ENCODE measurements at places on chromosomes 5 and 9. TPM values are rescaled to one million over a fixed set of nuclear protein-coding genes. Genes with fewer than 3 reads are reported as not detected.

Gene ZNF618
- 15.2 TPM for total RNA-seq

Gene APBA1
- 2.1 TPM for total RNA-seq

Gene OTULIN
- total RNA-seq = 31.2 TPM

Gene DOCK8
- not detected for total RNA-seq

- peaks cover 4% of the 10 kb centered on the region for H3K36me3 ChIP-seq
- DNase-seq = no peak
- no peaks in the 10 kb centered on the region for H3K4me1 ChIP-seq
- no peak overlapping the region for H3K27ac ChIP-seq
- H3K4me3 ChIP-seq = no peak overlapping the region
Observed at GRCh38 chr9:136856079-136856476, 3.9 kb downstream of the MAMDC4 start.

DNA sequence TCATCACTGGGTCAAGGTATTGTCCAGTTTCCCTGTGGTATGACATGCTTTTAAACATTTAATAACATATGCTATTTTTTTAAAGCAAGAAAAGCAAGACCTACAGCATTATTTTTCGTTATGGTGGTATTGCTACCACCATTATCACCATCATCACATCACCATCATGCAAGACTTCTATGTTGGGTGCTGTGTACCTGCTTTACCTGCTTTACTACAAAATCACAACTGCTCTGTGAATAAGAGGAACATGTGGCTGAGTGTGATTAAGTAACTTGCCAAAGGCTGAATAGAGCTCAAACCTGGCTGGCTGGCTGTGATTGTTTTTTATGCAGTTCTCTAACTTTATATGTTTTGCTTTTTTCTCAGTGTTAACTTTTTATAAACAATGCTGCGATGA is 140.8 kb upstream of the CLINT1 start:
- DNase-seq = no peak
- H3K27me3 ChIP-seq = no peaks in the 10 kb centered on the region
- no peaks in the 10 kb centered on the region for H3K4me1 ChIP-seq

DNA sequence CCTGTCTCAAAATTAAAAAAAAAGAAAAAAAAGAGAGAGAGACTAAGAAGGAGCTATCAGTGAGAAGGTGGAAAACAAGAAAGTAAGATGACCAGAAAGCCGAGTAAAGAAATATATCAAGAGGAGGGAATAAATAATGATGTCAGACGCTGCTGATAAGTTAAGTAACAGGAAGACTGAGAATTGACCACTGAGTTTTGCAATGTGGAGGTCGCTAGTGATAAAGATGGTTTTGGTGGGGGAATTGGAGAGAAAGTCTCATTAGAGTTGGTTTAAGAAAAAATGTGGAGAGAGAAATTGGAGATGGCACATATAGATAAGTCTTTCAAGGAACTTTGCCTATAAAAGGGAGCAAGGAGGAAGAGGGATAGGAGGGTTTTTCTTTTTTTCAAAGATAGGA is 91.9 kb downstream of the RAD23B start:
- peaks cover 9% of the 10 kb centered on the region for H3K4me1 ChIP-seq
- no peak overlapping the region for H3K27ac ChIP-seq
- H3K4me3 ChIP-seq = no peak overlapping the region
- no peaks in the 10 kb centered on the region for H3K27me3 ChIP-seq
- peak; percentile 45 for DNase-seq
- no peaks in the 10 kb centered on the region for H3K36me3 ChIP-seq

DNA sequence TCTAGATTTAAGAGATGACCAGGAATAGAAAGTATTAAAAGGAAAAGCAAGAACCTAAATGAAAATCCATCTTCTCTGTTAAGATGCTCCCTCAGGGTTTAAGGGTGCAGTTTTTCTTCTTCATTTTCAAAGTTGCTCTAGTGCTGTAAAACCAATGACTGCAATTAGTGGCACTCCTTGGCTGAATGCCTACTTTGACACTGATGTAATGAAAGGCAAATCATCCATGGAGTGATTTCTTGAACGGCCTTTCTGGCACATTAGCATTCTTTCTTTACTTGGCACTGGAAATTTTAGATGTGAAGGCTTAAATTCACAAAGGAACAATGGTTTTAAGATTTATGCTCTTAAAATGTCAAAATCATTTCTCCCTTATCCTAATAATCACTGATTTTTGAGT is 19.3 kb upstream of the ISCA1 start:
- no peak overlapping the region for H3K4me3 ChIP-seq
- DNase-seq = no peak
- H3K4me1 ChIP-seq = no peaks in the 10 kb centered on the region
- peaks cover 24% of the 10 kb centered on the region for H3K36me3 ChIP-seq
- no peak overlapping the region for H3K27ac ChIP-seq

- no peak overlapping the region for H3K27ac ChIP-seq
- no peaks in the 10 kb centered on the region for H3K36me3 ChIP-seq
- no peak overlapping the region for H3K4me3 ChIP-seq
- DNase-seq = no peak
- no peaks in the 10 kb centered on the region for H3K27me3 ChIP-seq
- H3K4me1 ChIP-seq = no peaks in the 10 kb centered on the region
Observed at GRCh38 chr5:8981496-8981895, 564.4 kb downstream of the SEMA5A start.

DNA sequence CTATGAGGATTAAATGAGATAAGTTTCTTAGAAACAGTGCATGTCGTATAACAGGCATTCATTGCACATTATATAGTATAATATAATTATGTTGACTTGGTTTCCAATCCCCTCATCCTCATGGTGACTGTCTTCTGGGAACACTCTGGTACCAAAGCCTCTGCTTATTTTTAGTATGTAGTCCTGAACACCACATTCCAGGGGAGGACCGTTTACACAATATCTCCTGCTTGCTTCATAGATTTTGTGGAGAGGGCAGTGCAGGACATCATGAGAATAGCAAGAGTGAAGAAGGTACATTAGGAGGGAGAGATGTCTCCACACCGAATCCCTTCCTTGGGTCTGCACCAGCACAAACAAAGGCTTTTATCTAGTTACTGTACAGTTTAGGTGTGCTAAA is 20.5 kb upstream of the BHMT start:
- no peaks in the 10 kb centered on the region for H3K27me3 ChIP-seq
- no peak for DNase-seq
- no peaks in the 10 kb centered on the region for H3K36me3 ChIP-seq
- peaks cover 6% of the 10 kb centered on the region for H3K4me1 ChIP-seq

DNA sequence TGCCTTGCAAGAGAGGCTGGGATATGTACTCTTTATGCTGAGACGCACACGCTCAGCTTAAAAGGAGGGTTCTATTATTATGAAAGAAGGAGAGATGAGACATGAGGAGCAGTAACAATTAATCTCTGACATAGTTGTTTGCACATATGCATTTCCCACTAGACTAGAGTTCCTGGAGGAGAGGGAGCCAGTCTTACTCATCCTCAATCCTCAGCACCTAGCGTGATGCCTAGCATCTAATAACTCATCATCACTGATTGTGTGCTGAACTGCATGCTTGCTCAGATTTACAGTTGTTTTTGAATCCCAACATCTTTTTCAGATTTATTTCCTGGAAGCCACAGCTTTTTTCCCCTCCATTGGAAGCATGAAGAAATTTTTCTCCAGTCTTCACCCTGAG is 35.5 kb downstream of the GCNT4 start:
- no peaks in the 10 kb centered on the region for H3K4me1 ChIP-seq
- H3K27me3 ChIP-seq = no peaks in the 10 kb centered on the region
- no peak overlapping the region for H3K4me3 ChIP-seq
- no peak for DNase-seq

- peaks cover 5% of the 10 kb centered on the region for H3K4me1 ChIP-seq
- H3K27ac ChIP-seq = no peak overlapping the region
- DNase-seq = no peak
- H3K4me3 ChIP-seq = no peak overlapping the region
Observed at GRCh38 chr5:73150876-73151275, 22.1 kb upstream of the TMEM174 start.

DNA sequence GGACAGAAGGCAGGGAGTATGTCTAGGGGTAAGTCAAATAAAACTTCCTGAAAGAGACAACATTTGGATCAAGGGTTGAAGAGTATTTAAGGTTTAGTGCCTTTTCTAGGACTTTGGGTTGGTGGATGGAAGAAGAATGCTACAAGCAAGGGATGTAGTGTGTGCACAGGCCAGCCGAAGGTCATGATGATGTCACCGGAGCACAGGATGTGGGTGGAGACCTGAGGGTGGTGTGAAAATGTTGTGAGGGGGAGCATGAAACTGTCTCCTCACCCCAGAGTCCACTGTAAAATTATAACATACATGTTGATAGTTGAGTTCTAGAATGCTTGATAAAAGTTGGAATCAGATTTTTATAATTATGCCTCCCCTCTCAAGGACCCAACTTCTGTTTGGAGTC is 553.3 kb upstream of the SGCD start:
- H3K27ac ChIP-seq = no peak overlapping the region
- H3K27me3 ChIP-seq = no peaks in the 10 kb centered on the region
- H3K4me3 ChIP-seq = no peak overlapping the region
- DNase-seq = no peak
- H3K36me3 ChIP-seq = no peaks in the 10 kb centered on the region

- H3K27ac ChIP-seq = no peak overlapping the region
- no peak for DNase-seq
- H3K4me1 ChIP-seq = peaks cover 14% of the 10 kb centered on the region
- H3K4me3 ChIP-seq = no peak overlapping the region
- no peaks in the 10 kb centered on the region for H3K27me3 ChIP-seq
- no peaks in the 10 kb centered on the region for H3K36me3 ChIP-seq
Observed at GRCh38 chr5:112156211-112156610, 262.9 kb downstream of the EPB41L4A start.

- H3K36me3 ChIP-seq = peaks cover 18% of the 10 kb centered on the region
- DNase-seq = no peak
- no peaks in the 10 kb centered on the region for H3K27me3 ChIP-seq
- H3K4me3 ChIP-seq = no peak overlapping the region
- H3K4me1 ChIP-seq = no peaks in the 10 kb centered on the region
- H3K27ac ChIP-seq = no peak overlapping the region
Observed at GRCh38 chr5:129630101-129630500, 117.8 kb upstream of the MINAR2 start.

DNA sequence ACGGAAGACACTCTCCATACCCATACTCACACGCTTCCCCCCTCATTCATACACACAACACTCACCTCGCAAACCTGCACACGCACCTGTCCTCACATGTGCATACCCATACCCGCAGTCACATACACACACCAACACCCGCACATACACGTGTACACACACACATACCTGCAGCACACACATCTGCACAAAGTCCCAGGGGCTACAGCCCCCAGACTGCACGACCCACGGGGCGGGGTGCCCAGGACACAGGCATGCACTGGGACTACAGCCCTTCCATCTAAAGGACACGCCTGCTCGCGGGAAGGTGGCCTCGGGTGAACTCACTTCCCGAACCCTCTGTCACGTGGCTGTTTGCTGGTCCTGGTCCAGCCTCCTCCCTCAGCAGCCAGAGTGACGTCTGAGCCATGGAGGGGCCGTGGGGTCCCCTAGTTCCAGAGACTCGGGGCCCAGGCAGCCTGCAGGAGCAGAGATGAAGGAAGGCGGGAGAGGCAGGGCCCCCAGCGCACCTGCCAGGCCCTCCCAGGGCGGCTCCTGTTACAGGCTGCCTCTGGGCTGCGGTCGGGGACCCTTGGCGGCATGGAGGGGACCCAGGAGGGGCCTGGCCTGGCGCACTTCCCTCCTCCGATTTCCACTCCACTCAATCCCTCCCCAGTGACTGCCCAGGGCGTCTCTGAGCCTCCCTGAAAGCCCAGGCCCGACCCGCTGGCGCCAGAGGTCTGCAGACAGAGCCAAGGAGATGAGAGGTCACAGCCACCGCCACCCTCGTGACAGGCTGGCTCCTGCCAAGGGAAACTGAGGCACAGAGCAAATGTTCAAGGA is 8.1 kb downstream of the SLC12A7 start:
- H3K4me1 ChIP-seq = peaks cover 43% of the 10 kb centered on the region
- H3K36me3 ChIP-seq = no peaks in the 10 kb centered on the region
- no peak overlapping the region for H3K27ac ChIP-seq
- H3K27me3 ChIP-seq = no peaks in the 10 kb centered on the region
- H3K4me3 ChIP-seq = no peak overlapping the region
- peak; percentile 29 for DNase-seq

DNA sequence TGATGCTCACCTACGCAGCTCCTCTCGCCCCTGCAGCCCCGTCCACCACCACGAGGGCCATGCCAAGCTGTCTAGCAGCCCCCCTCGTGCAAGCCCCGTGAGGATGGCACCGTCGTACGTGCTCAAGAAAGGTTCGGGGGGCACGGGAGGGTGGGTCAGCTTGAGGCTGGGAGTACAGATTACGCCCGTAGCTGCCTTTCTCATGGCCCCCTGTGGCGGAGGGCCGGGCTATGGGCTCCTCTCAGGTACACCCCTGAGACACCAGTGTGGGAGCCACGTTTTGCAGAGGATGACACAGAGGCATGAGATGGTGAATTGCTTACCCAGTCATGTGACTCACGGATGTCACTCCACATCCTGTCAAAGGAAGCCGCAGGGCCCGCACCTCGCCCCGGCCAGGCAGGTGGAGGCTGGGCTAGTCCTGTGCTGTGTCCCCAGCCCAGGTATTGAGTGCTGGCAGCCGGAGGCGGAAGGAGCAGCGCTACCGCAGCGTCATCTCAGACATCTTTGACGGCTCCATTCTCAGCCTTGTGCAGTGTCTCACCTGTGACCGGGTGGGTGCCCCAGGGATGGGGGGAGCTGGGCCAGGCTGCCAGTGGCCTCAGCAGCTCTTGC is 33.7 kb downstream of the USP20 start:
- no peak for DNase-seq
- H3K36me3 ChIP-seq = peaks cover 7% of the 10 kb centered on the region
- H3K27ac ChIP-seq = no peak overlapping the region
- no peaks in the 10 kb centered on the region for H3K4me1 ChIP-seq

- no peaks in the 10 kb centered on the region for H3K27me3 ChIP-seq
- DNase-seq = no peak
- no peaks in the 10 kb centered on the region for H3K4me1 ChIP-seq
- no peaks in the 10 kb centered on the region for H3K36me3 ChIP-seq
- H3K4me3 ChIP-seq = no peak overlapping the region
- H3K27ac ChIP-seq = no peak overlapping the region
Observed at GRCh38 chr9:72818385-72818784, 134.5 kb downstream of the ALDH1A1 start.

DNA sequence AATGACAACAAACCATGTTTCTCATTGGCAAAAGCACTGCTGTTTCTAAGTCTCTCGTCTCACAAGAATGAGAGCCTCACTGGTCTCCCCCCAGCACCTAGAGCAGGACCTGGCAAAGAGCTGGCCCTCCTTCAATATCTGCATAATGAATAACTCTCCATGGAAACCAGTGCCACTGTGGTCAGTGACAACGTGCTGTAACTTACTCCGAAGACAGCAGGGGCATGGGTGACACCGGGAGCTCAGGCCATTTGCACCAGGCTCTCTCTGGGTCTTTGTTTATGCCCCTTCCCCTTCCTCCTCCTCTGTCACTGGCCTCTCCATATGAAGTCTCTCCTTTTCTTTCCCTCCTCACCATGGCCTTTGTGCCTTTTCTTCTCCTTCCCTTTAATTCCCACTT is 33.3 kb downstream of the TAS2R1 start:
- H3K27me3 ChIP-seq = no peaks in the 10 kb centered on the region
- no peak for DNase-seq
